Cardiac septum (tissue), 1 donor: ENCODE measurements at places on chromosomes 4 and X. TPM values are rescaled to one million over a fixed set of nuclear protein-coding genes. Genes with fewer than 3 reads are reported as not detected.

DNA sequence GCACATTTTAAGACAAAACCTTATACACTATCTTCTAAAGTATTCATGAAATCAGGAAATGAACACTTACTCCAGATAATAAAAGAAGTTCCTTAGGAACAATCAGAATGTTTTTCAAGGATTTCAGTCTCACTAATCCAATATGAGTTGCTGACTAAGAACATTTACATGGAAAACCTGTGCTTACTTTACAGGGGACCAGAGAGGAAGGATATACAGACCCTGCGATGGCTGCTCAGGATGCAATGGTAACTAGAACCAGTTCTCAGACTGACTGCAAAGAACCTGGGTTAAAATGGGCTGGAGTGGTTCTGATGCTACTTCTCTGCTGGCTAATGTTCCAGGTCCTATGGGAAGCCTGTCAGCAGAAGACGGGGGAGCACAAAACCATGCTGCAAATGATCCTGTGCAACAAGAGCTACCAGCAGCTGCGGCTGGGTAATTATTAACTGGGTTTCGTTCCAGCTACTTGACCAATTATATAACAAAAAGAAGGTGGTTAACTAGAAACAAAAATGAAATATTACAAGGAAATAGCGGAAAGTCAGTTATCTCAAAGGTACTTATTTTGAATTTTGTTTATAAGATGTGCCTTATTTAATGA lies 85.3 kb downstream of the ANXA10 start:
- DNase-seq = no peak

Gene CYTL1
- total RNA-seq = not detected

- no peak for DNase-seq
Measured at GRCh38 chr4:8184061-8184460, 15.0 kb upstream of the SH3TC1 start.

Gene HTRA3
- total RNA-seq = 50.8 TPM

GRCh38 chr4:153023692-153024394 lies 87.7 kb downstream of the FHDC1 start:
- DNase-seq = no peak

DNA sequence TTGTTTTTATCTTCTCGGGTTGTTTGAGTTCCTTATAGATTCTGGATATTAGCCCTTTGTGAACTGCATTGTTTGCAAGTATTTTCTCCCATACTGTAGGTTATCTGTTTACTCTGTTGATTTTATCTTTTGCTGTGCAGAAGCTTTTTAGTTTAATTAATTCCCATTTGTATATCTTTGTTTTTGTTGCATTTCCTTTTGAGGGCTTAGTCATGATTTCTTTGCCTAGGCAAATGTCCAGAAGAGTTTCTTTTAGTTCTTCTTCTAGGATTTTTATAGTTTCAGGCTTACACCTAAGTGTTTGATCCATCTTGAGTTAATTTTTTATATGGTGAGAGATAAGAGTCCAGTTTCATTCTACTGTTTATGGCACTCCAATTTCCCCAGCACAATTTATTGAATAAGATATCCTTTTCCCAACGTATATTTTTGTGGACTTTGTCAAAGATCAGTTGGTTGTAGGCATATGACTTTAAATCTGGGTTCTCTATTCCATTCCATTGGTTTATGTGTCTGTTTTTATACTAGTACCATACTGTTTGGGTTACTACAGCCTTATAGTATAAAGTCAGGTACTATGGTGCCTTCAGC lies 54.3 kb downstream of the EGF start:
- no peak for DNase-seq
